ENCODE measurements at places on chromosomes 12 and 14.

- DNase-seq = no peak
These were observed 59.0 kb downstream of the FAR2 start for GRCh38 chr12:29208060-29208459.

DNA sequence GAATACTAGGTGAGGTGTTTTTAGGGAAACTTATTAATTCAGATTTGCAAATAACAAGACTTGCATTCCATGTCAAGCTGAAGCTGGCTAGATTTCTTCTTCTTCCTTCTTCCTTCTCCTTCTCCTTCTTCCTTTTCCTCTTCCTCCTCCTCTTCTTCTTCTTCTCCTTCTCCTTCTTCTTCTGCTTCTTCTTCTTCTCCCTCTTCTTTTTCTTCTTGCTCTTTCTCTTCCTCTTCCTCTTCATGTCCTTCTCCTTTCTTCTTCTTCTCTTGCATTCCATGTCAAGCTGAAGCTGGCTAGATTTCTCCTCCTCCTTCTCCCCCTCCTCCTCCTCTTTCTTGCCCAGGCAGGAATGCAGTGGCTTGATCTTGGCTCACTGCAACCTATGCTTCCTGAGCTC is 297.8 kb downstream of the PRKD1 start:
- no peak for DNase-seq

- no peak for DNase-seq
These were observed 272.3 kb upstream of the AMIGO2 start for GRCh38 chr12:47352067-47352466.

- DNase-seq = no peak
These were observed 13.3 kb downstream of the PPP4R3A start for GRCh38 chr14:91496790-91497189.

DNA sequence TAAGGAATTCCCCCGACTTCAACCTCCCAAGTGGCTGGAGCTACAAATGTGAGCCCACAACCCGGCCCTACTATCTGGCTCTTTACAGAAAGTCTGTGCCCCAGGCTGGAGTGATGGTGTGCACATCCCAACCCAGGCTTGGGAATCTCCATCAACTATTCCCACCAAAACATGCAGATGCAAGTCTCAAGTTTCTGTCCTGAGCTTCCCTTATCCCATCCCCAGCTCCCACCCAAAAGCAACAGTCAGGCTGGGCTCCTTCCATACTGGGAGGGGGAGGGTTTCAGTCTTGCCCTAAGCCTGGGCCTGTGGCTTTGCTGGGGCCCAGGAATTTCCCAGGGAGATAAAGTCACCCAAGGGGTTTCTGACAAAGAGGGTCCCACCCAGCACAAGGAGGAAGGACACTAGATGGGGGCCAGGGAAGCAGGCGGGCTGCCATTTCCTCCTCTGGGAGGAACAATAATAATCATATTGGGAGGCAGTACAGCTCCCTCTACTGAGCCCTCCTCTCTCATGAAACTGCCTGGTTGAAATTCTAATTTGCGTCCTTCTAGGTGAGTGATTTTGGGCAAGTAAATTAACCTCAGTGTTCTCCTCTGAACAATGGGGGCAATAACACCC is 8.0 kb downstream of the SLC8B1 start:
- no peak for DNase-seq

All from activated CD8-positive, alpha-beta memory T cell treated with anti-CD3 and anti-CD28 coated beads for 24 hours (primary cell).